ENCODE measurements at places on chromosomes 7 and 10.

DNA sequence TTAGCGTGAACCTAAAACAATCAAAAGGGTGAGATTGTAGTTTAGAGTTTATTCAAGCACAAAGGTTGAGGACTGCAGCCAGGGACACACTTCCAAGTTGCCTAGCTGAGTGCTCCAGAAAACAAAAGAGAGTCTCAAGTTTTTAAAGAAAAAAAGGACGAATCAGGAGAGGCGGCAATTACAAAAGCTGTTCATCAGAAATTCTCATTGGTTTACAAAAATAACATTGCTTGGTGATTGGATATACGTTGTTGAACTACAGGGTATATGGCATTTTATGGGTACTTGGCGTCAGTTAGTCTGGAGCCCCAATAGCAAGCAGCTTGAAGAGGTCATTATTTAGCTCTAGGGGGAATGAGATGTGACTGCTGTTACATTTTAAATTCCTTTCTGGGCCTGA, 11.5 kb downstream of the ZNF438 start:
- DNase-seq, result no peak

DNA sequence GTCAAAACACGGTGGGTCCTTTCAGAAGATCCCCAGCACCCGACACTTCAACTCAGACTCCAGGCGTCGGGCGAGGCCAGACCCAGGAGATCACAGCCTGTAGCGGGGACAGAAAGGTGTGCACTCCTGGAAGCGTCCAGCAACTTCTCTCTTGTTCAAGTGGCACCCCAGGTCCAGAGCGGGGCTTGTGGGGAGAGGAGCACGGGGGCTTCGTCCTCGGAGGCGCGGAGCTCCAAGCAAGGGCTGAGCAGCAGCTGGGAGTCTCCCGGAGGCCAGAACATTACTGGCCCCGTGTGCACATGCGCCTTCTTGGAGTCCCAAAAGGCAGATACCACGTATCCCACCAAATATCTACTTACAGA, 54.9 kb downstream of the ZRANB1 start:
- no peak for DNase-seq

DNA sequence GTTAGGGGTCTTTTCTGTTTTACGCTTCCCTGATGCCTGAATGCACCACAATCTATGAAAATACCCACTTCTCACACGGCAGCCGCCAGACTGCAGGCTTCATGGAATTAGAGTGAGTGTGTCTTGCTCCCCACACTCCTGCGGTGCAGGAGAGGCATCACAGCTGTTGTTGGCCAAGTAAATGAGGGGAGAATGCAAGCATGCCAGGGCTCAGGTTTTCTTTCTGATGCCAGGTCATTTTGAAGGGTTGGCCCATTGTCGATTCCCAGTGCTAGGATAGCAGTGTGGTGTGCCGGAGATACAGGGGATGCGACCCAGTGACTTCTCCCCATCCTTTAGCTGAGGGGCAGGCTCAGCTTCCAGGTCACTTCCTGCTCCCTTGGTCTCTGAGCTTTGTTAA, 16.3 kb downstream of the CXCL12 start:
- no peak for DNase-seq

- no peak for DNase-seq
These were observed 1.5 kb downstream of the RET start for GRCh38 chr10:43078175-43078985.

DNA sequence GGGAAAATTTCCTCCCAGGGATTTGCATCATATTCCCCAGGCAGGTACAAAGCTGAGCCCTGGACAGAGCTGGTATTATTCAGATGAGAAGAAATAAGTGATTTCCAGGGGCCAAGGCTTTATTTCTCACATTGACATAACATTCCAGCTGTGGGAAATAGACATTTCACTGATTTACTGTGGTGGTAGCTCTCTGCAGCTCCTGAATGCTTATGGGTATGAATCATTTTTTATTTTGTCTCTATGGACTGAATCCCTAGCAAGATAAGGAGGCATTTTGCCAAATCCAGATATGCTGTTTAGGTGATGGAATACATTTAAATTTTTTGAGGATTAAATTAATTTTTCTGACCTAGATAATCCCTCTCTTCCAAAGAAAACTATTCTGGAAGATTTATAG, 97.9 kb downstream of the MTPN start:
- DNase-seq, result no peak

DNA sequence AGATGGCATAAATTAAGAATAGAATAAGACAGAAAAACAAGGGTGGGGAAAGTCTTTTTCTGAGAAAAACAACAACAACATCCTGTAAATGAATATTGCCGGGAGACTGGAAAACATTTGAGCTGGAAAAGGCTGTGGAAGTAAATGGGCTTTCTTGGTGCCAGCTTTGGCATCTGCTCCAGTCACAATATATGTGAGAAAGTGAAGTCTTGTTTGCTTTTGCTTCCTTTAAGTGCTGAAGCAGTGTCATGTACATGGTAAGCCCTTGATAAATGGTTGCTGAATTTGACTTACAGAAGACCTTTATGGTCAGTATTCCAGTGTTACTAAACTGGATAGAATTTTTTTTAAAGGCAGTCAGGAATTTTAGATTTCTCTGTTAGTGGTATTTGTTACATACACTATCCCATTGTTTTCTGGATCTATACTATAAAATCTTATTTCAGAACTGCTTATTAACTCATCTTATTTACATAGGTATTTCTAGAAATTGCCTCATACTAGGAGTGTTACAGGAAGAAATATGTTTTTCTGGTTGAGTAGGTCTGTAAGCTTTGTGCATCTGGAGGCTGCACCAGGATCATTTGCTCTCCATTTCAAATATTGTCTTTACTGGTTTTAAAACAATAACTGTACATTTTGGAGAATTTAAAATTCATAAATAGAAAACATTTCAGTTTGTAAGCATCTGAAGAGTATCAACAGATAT, 201.7 kb upstream of the FOXP2 start:
- DNase-seq, result no peak

DNA sequence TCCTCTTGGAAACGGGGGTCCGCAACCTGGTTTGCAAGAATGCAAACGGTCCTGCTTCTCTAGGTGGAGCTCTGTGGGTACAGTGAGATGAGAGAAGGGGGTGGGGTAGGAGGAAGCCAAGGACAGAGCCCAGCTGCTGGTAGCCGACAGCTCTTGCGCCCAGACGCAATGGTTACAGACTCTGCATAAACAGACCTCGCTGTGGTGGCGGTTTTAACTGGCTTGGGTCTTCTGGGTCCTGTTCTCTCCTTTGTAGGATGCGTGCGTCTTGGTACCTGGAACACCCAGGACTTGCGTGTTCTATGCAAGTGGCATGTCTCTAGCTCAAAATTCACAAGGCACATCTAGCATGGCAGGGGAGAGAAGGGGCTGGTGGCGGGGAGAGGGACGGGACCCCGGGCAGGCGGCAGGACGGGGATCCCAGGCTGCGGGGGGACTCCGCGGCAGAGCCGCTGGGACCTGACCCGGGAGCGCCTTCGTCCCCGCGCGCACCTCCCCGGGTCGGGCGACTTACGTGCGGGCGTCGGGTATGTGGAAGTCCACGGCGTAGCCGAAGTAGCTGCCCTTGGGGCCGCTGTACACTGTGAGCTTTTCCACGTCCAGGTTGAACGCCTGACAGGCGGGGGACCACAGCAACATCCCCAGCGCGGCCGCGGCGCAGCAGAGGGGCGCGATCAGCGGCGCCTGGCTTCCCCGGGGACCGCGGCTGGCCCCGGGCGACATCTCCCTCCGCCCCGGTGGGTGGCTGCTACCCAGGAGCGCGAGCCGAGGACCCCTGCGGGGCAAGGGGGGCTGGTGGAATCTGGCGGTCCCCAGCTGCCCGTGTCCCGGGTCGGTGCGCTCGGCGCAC, 448 bp downstream of the ITGA8 start:
- no peak for DNase-seq

GRCh38 chr10:72083790-72084459, 4.4 kb downstream of the SPOCK2 start:
- no peak for DNase-seq

- DNase-seq, result no peak
These were observed 81.2 kb upstream of the UCN3 start for GRCh38 chr10:5283305-5284158.

DNA sequence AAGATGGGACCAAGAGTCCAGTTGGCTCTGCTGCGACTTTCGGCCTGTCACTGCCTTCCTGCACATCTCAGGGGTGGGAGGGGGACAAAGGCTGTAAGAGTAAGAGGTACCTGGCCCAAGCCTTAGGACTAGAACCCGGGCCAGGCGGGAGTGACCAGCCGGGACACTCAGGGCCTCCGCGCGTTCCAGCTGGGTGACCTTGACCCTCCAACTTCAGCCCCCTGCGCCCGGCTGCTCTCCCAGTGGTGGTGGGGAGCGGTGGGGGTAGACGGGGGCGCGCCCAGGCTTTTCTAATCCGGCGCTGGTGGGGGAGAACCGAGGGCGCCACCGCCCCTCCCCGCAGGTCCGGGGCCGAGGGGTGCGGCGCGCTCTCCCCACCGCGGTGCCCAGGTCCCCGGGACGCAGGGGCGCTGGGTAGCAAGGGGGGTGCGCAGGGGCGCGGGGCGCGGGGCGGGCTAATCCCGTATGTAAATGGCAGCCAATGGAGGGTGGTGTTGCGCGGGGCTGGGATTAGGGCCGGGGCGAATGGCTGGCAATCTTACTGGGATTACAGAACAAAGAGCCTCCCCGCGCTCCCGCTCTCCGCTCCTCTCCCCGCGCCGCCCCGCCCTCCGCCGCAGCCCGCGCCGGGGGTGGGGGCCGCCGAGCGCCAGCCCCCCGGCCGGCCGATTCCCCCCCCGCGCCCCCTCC, at the start of gene GTF2IRD1:
Gene GTF2IRD1, plus strand, starts transcription at position 585 of the 690 bp plus-strand sequence. CDS start 54,175 bp downstream, outside the sequence.
- peak; percentile 97 for DNase-seq
